ENCODE measurements at places on chromosomes 1 and 21.

- peak; percentile 87 for DNase-seq
These were observed 24.8 kb upstream of the ZMYM4 start for GRCh38 chr1:35243691-35244090.

GRCh38 chr1:101366513-101367215 is 129.8 kb downstream of the S1PR1 start:
- no peak for DNase-seq

DNA sequence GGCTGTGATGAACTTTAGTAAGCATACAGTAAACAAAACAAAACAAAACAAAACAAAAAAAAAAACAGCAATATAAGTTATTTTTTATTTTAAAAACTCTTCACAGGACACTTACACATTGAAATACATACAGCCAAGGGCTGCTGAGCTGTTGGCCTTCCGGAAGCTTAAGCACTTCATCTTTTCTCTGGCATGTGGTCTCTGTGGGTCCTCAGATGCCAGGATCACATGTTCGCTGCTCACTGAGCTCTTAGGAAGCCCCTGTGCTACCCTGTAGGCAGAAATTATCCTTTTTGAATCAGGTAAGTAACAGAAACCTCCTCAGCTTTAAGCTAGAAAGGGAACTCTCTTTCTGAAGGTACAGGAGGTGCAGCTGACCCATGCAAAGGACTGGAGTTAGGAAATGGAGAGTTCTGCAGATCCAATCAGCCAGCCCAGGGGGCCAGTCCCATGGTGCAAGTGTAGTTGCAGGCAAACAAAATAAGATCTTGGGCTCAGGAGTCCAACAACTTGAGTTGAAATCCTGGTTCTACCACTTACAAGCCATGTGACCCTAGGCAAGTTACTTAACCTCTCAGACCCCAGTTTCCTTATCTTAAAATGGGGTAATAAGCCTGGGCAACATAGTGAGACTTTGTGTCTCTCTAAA is 22.4 kb upstream of the MED18 start:
- peak; percentile 63 for DNase-seq

DNA sequence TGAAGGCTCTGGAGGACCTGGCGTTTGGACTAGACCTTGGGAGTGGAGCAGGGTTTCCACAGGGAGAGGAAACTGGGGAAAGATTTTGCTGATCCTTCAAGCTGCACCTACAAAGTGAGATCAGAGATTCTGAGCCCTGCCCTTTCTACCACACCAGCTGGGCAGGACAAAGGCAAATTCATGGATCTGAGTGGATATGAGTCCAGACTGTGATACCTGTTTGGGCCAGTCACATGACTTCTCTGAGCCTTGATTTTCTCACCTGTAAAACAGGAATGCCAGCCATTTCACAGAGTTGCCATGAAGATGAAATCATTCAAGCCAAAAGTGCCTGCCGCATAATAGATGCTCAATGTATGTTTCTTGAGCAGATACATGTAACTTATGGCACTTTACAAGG is 4.9 kb upstream of the RASSF5 start:
- no peak for DNase-seq

- DNase-seq = no peak
These were observed 19.4 kb downstream of the PLEKHM2 start for GRCh38 chr1:15703562-15703961.

DNA sequence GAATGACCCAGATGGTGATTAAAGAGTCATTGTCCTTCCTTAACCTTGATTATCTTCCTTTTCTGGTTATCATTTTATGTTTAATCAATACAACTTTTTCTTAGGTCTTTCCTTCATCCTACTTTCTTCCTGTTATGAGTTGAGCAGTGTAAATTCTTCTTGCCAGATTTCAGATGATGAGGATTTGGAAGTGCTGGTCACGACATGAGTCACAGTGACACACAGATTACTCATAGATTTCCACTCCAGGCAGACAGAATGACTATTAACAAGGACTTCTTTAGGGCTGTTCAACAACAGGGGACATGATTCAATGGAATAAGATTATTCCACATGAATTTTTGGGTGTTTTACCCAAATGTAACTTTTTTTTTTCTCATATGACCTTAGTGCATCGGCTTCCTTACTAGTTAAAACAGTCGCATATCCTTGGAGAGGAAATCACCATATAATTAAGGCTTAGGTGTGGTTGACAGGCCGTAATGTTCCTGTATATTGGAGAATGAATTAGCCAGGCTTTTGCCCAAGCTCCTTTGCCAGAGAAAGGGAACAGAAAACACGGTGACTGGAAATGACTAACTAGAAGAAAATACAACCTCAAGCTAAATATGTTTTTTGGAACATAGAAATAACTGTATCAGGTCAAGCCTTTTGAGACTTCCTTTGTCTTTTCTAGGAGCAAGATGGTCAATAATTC is 44.2 kb downstream of the PRRX1 start:
- peak; percentile 9 for DNase-seq

GRCh38 chr1:54499097-54499359 is 49.0 kb upstream of the ACOT11 start:
- DNase-seq = no peak

- no peak for DNase-seq
These were observed 301.2 kb upstream of the DEPDC1 start for GRCh38 chr1:68798071-68798470.

- no peak for DNase-seq
These were observed 87.8 kb downstream of the TRIM11 start for GRCh38 chr1:228318823-228319241.

DNA sequence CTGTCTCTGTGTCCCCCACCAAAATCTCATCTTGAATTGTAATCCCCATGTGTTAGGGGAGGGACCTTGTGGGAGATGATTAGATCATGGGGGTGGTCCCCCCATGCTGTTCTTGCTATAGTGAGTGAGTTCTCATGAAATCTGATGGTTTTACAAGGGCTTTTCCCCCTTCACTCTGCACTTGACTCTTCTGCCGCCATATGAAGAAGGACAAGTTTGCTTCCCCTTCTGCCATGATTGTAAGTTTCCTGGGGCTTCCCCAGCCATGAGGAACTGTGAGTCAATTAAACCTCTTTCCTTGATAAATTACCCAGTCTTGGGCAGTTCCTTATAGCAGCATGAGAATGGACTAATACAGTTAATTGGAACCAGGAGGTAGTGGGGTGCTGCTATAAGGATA is 137.1 kb upstream of the RAB4A start:
- DNase-seq = no peak

DNA sequence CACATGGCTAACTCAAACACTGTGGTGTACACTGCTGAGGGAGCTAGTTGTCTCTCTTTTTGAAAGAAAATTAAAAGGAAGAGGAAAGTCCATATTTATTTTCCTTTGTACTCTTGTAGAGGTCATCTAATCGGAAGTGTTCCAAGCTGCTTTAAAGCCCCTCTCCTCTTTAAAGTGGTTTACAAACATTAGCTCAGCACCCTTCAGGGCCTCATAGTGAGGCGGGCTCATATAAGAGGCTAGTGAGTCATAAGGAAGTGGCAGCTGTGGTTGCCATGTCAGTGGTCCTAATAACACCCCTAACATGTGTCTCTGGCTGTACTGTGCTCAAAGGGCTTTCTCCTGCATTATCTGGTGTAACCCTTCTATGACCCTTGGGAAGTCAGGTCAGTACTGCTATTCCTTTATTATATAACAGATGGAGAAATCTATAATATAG is 104.4 kb upstream of the SERBP1 start:
- DNase-seq = peak; percentile 88

- DNase-seq = no peak
These were observed 393.3 kb downstream of the PTBP2 start for GRCh38 chr1:97114842-97115241.

DNA sequence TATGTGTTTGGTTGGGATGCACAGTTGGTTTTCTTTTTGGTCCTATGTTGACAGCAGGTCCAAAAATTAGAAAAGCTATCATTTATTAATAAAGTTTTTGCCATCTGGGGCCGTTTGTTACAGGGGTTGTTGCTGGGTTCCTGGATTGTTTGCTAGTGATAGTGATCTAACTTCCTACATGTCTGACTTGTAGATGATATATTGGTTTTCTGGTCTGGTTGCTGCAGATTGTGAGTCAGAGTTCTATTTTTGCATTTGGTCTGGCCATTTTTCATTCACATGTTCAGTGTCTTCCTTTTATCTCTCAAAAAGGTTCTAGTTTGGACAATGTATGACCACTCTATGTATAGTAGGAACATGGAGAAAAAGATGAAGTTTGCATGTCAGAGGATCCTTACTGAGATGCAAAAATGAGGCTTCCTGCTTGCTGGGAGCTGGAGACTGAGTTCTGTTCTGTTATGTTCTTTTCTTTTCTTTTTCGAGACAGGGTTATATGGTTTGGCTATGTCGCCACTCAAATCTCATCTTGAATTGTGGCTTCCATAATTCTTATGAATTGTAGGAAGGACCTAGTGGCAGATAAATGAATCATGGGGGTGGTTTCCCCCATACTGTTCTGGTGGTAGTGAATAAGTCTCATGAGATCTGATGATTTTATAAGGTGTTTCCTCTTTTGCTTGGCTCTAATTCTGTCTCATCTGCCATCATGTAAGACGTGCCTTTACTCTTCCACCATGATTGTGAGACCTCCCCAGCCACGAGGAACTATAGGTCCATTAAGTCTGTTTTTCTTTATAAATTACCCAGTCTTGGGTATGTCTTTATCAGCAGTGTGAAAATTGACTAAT is 4.2 kb upstream of the NVL start:
- peak; percentile 89 for DNase-seq

DNA sequence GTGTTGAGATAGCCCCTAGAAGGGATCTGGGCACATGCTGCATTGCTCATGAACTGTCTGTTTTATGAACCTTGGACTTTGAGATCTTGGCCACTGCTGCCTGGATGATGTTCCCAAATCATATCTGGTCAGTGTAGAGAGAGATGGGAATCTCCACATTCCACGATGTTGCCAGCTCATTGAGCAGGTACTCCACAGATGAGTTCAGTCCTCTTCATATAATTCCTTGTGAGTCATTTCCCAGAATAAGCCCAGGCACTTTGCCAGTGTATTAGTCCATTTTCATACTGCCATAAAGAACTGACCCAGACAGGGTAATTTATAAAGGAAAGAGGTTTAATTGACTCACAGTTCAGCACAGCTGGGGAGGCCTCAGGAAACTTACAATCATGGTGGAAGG is 254.0 kb upstream of the RUNX1 start:
- no peak for DNase-seq

GRCh38 chr1:213940947-213941346 is 46.8 kb upstream of the PROX1 start:
- DNase-seq = no peak

DNA sequence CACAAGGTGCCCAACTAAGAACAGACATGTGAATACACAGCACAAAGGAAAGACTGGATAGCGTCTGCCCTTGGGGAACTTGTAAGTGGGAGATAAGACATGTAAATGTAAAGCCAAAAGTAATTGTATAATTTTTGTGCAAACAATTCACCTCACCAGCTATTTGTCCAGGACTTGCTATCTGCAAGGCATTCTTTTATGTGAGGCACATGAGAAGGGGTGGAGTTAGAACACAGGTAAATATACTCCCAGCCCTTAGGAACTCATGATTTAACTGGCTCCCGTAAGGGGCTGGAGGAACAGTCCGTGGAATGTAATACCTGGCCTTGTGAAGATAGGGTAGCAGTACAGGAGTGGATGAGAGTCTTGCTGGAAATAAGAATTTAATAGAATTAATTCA is 61.3 kb downstream of the CDK18 start:
- no peak for DNase-seq

DNA sequence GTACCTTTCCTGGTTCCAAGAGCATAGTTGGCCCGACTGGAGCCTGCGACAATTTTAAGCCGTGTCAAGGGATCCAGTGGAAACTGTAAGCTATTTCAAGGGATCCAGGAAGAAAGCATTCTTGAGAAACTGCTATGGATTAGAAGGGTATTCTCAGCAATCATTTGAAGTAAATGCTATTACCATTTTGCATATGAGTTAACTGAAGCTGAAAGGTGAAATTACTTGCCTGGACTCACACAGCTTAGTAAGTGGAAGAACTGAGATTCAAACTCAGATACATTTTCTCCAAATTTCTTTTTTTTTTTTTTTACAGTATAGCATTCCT is 589 bp downstream of the ZNF684 start:
- no peak for DNase-seq

DNA sequence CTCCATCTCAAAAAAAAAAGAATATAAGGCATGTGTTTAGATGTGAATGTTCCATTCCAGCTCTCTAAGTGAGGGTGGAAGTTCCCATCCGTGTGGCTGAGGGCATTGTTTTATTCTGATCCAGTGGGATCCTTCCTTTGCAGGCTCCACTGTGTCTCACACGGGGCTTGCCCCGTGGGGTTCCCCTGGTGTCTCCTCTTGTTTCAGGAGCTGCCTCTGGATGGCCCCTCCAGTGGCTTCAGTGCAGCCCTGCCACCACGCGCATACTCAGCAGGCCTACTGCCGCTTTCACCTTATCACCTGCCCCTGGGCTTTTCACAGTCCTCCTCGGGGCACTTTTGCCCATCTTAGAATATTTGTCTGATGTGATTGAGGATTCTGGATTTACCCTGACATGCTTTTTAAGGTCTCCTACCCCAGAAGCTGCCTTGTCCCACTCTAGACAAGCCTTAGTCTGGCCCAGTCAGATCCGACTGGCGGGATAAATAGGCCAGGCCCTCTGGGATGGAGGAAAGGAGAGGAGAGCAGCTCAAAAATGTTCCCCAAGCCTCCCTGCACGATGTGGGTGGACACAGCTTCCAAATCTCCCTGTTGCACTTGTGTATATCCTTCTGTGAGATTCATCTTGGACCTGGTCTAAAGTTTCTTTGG is 55.2 kb downstream of the FAM163A start:
- DNase-seq = no peak

DNA sequence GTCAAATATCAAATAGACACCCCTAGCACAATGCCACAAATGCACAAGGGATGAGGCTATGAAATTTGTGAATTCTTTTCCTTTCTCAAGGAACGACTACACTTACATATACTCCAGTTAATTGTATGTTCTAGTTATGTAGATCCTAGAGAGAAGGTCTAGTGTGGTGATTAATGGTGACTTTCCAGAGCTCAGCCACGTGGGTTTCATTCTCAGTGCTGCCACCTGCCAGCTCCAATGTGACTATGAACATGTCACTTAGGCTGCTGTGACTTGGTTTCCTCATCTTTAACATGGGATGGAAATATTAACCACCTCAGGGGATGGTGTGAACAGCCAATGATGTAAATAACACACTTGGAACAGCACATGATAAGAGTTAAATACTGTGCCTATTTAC is 138.3 kb downstream of the APP start:
- DNase-seq = no peak

GRCh38 chr1:233587958-233588799 is 25.7 kb upstream of the KCNK1 start:
- DNase-seq = no peak

All from MV-4-11 (cell line).